ENCODE measurements at places on chromosomes 2 and 18.

GRCh38 chr2:18066066-18066465 lies 187.6 kb downstream of the KCNS3 start:
- DNase-seq, result no peak

DNA sequence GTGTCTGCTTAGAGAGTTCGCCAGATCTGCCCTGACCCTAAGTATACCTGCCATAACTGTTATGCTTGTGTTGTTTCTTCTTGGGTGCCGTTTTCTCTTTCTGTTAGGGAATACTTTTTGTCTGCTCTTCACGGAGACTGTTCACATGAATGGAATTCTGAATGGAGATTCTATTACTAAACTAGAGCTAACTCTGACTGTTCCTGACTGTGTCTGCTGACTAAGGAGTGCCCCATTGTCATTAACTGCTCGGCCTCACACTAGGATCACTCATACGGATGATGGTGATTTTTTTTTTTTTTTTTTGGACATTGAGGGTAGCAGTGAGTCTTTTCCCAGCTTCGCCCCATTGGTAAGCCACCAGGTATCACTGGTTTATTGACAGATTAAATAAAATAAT lies 104.8 kb upstream of the SLC8A1 start:
- no peak for DNase-seq

GRCh38 chr18:61883547-61883946 lies 9.3 kb downstream of the RNF152 start:
- no peak for DNase-seq

DNA sequence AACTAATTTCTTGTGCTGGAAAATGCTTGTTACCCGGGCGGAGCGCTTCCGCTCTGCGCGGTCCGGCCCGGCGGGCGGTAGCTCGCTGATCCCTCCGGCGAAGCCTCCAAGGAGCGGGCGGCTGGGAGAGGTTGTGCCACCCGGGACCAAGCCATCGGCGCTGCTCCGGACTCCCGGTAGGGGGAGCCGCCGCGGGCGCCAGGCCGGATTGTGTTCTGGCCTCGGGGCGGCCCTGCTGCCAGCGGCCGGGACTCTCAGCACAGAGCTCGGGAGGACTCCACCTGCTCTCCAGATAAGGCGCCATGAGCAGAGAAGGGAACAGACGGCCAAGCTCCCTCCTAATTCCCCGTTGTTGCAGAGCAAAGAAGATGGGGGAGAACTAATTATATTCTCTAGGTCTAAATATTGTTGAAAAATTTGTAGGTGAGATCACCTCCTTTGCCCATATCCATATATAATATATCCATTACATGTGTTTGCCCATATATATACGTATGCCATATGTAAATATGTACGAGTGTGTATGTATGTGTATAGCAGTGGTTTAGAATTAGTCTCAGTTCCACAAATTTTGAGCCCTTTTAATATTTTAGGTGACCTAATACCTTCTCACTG lies 13.8 kb upstream of the SATB2 start:
- DNase-seq, result no peak

DNA sequence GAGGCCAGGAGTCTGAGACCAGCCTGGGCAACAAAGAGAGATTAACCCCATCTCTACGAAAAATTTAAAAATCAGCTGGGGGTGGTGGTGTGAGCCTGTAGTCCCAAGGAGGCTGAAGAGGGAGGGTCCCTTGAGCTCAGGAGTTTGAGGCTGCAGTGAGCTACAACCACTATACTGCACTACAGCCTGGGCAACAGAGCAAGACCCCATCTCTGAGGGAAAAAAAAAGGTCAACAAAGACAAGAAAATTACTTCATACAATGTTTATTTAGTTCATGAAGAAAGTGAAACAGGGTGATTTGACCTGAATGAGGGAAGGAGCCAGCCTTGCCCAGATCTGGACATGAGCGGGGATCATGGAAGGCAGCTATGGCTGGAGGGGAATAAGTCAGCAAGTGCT lies 59.1 kb downstream of the TMEM163 start:
- no peak for DNase-seq

- no peak for DNase-seq
Observed at GRCh38 chr2:16140771-16141640, 200.7 kb downstream of the MYCN start.

DNA sequence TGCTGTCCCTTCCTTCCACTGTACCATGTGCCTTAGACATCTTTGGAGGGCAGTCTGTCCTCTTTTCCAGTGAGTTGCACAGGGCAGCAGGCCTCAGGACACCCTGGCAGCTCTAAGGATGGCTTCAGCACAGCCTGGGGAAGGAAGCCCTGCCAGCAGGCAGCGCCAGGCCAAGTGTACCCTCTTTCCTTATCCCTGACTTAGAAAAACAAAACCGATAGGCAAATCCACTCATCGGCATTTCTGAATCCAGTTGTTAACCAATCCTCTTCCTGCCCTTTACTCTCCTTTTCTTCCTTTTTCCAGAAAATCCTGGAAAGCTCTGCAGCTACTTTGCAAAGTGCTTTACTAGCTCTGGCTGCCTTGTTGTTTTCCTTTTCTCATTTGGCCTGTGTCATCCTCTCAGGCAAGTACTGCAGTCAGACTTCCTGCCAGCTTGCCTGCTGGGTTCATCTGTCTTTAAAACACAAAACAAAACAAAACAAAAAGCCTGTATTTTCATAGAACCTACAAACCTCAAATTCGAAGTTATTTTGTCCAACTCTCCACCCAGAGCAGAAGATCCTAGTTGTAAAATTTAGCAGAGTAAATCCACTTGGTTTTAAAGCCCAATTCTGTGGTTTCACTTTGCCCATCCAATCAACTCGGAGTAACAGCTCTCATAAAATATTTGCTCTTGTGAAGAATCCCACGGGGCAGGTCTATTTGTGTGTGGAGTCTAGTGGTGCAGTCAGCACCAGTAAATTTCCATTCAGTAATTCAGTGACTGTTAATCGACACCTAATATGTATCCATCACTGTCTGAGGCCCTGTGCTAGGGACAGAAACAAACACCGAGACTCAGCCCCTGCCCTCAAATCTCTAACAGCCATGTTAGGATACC lies 45.2 kb downstream of the PCBP1 start:
- DNase-seq, result no peak

DNA sequence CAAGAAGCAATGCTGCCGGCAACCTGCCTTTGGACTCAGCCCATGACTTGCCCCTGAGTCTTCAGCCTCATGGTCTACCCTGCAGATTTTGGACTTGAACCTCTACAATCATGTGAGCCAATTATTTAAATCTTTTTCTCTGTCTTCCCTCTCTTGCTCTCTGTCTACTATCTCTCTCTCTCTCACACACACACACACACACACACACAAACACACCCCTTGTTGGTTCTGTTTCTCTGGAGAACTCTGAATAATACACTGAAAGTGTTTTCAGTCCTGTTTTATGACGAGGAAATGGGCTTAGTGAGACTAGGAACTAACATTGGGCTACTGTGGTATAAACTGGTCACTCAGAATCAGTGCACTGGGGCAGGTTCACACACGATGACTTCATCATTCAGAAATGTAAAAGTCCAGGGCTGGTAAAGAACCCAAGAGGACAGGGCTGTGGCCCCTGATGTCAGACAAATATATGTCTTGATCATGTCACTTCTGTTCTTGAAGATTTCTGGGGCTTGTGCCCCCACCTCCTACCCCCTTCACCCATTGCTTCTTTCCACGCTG lies 266.1 kb upstream of the SIX2 start:
- no peak for DNase-seq

- no peak for DNase-seq
Observed at GRCh38 chr18:79100944-79101343, 31.8 kb downstream of the ATP9B start.

- no peak for DNase-seq
Observed at GRCh38 chr2:1910592-1911246, 166.4 kb upstream of the PXDN start.

DNA sequence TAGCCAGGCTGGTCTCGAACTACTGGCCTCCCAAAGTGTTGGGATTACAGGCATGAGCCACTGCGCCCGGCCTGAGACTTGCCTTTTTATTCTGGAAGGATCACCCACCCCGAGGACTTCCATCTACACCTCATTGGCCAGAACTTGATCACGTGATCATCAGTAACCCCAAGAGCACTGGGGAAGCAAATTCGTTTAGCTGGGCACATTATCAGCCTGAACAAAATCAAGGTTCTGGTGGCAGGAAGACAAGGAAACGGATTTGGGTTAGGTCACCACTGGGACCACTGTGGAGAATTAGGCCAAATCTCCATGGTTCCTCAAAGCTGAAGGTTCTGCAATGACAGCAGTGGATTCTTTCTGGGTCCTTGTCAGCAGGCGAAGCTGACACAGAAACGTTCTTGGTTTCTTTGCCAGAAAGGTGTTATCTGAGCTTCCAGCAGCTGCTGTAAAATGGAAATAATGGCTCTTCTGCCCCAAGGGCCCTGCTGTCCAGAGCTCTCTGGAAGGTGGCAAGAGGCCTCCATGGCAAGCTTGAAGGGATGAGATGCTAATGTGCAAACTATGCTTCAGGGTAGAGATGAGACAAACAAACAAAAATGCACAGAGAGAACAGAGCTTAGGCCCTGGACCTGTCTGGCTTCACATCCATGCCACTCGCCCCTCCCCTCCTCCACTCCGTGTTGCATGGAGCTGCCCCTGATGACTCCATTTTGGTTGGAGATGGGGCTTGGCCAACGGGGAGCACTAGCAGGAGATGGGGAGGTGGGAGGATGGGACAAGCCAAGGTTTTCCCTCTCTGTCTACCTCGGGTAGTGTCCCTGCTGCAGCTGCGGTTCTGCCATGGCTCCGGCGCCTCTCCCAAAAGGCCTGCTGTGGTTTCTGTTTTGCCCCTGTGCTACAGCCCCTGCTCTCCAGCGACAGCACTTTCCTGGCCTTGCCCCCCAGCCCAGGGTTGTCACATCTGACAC lies 28.4 kb downstream of the TMEM177 start:
- no peak for DNase-seq

DNA sequence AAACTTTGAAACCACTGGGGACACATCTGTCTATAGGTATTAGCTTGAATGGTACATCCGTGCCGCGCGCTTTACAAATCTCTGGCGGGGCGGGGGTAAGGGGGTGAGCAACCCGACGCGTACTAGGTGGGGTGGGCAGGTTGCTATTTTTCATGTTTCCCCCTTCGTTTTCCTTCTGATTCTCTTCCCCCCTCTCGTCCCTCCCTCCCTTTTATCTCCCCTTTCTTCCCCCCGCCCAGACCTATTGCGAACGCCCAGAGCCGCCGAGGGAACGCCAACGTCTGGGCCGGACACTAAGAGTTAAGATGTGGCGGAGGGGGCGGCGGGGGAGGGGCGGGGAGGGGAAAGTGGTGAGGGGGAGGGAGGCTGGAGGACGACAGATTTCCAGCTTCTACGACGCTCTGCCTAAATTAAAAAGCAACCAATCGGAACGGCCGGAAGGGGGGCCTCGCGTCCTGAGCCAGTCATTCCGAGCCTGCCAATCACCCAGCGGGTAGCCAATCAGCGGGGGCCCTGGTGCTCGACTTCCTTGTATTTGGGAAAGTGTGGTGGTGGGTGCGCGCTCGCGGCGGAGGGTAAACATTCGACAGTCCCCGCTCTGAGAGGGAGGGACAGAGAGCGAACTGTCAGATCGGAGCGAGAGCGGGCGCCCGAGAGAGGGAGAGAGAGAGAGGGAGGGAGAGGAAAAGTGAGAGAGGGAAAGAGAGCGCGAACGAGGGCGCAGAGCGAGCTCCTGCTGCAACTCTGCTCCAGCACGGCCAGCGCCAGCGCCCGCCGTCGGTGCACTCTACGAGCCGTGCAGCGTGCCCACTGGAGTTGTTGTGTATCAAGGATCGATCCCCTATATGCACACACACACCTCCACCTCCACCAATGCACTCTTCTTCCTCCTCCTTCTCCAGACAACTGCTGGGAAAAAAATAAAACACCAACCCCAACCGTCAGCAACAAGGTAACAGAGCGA lies at the start of gene POU3F3:
Gene POU3F3 (plus strand): TSS at position 582 of the 964 bp plus-strand sequence. CDS start 1,396 bp downstream, outside the sequence.
- no peak for DNase-seq

- DNase-seq, result no peak
Observed at GRCh38 chr2:128986867-128987268, 668.2 kb upstream of the HS6ST1 start.

GRCh38 chr2:108534584-108535356 lies 500 bp downstream of the LIMS1 start:
- peak; percentile 39 for DNase-seq

- DNase-seq, result no peak
Observed at GRCh38 chr2:113218283-113219091, 44.7 kb downstream of the PSD4 start.

DNA sequence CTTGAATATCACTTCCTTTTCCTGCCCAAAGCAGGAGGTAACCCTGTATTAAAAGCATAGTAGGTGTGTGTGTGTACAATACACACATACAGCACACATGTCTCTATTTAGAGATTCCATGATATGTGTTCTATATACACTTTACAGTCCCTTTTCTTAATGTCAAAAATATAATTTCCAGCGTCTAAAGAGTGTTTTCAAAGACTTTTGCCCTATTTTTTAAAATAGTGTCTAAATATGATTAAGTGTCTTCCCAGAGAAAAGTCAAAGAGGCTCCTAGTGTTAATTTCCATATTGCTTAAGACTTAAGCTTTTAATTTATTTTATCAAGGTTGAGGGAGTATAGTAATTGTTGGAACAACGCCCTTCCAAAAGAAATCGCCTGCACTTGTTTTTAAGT lies 420.3 kb upstream of the POU3F3 start:
- DNase-seq, result no peak

- no peak for DNase-seq
Observed at GRCh38 chr2:28764909-28765711, 13.5 kb downstream of the PPP1CB start.

GRCh38 chr18:44893966-44894365 lies 213.3 kb downstream of the SETBP1 start:
- DNase-seq, result no peak

- no peak for DNase-seq
Observed at GRCh38 chr18:77144451-77145118, 12.0 kb upstream of the MBP start.

DNA sequence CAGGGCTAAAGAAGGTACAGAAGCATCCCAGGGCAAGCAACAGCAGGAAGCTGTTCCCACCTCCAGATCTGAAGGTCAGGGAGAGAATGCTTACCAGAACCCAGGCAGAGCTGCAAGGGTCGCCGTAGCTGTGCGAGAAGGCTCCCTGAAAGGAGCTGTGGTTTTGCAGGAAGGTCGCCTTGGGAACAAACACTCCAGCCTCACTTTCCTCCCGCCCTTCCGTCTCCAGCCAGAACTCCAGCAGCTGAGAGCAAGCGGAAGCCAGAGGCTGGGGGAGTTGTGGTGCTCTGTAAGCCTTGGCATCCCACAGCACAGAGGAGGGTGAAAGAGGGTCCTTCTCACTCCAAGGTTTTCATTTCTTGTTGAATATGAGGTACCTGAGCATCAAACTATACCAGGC lies 18.3 kb upstream of the ICOS start:
- DNase-seq, result no peak

GRCh38 chr2:215052404-215052803 lies 86.0 kb downstream of the ABCA12 start:
- no peak for DNase-seq

All from activated T-helper 2 cell treated with anti-CD3 and anti-CD28 coated beads, Interferon-gamma antibody, Interleukin-2, Interleukin-4, amounts not matched to agents 10 μg/mL and 5 μg/mL and 100 μg/mL, durations not matched to agents 14 hours and 24 hours and 36 hours (primary cell).